NCI-H2171 (cell line): ENCODE measurements at places on chromosomes 4 and X.

- DNase-seq: no peak
These were observed 13.3 kb downstream of the NKX3-2 start for GRCh38 chr4:13530823-13531624.

GRCh38 chrX:46755671-46756070 lies 3.2 kb downstream of the SLC9A7 start:
- DNase-seq: no peak

DNA sequence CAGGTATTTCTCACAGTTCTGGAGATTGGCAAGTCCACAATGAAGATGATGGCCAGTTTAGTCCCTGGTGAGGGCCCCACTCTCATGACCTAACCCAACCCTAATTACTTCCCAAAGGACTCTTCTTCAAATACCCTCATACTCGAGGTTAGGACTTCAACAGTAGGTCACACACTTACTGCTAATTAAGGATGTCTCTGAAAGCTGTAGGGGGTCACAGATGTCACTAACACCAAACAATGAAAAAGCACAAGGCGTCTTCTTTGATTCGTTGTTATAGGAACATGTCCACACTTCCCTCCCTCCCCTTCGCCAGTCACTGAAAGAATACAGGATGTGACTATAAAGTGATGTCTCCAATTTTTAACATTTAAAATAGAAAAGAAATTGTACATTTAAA lies 309.7 kb downstream of the PACRGL start:
- DNase-seq: no peak

GRCh38 chrX:111086591-111087006 lies 9.4 kb upstream of the PAK3 start:
- no peak for DNase-seq

- no peak for DNase-seq
These were observed 40.1 kb downstream of the LDB2 start for GRCh38 chr4:16858275-16858752.

DNA sequence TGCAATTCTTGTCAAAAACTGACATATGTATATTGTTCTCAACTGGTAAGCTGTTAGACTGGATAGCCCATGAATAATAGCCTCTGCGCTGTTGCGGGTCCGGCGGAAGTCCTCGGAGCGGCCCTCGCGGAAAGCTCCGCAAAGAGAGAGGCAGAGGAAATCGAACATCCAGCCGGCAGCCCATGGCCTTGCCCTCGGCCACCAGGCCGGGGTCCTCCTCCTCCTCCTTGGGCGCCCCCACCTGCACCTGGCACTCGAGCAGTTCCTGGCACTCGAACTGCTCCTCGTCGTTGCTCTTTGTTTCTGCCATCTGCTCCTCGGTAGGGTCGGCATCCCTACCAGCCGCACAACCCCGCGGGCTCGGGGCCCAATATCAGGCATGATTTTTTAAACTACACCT lies 1176.3 kb downstream of the PCDH18 start:
- DNase-seq: no peak

DNA sequence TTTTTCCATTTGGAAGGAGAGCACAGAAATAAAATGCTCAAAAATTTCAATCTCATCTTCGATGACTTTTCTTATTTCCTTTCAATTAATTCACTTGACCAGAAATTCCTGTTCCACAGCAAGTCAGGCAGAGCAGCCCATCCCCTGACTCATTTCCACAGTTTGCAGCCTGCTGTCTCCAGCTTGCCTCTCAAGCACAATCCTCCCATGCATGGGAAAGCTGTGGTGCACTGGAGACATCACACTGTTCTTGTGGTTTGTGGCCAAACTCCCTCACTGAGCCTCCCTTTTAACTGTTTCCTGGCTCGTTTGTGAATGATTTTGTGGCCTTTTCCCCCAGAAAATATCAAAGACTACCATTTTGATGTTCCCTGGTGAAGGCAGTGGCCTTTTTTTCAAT lies 114.0 kb upstream of the ENPEP start:
- DNase-seq: no peak

GRCh38 chr4:147933779-147934178 lies 201.9 kb downstream of the ARHGAP10 start:
- no peak for DNase-seq

GRCh38 chrX:37349221-37350033 lies at the start of gene PRRG1:
Gene PRRG1 (plus strand): TSS chrX:37349364. CDS start chrX:37406250, 56,886 bp downstream.
- DNase-seq: peak; percentile 74

GRCh38 chr4:143488687-143489086 lies 24.8 kb upstream of the SMARCA5 start:
- DNase-seq: no peak

GRCh38 chr4:45621971-45622370 lies 501.9 kb downstream of the GABRG1 start:
- DNase-seq: no peak

- no peak for DNase-seq
These were observed 192.5 kb downstream of the MAML3 start for GRCh38 chr4:139961344-139961946.

DNA sequence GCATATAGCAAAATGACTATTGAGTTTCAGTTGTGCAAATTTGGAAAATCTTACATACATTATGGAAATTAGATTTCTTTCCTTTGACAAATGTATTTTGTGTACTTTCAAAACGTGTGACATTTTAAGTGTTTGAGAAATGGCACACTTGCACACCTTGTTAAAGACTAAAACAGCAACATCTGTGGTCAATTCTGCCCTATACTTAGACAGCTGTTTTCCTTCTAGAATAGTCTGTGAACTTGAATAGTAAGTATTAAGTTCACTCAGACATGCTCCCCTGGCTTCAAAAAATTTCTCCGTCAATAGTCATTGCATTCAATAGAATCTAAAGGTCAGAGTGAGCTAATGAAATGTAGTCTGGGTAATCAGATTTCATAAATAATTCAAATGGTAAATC lies 21.7 kb upstream of the TBC1D9 start:
- no peak for DNase-seq

- DNase-seq: no peak
These were observed 814 bp upstream of the RBM47 start for GRCh38 chr4:40630335-40631021.

DNA sequence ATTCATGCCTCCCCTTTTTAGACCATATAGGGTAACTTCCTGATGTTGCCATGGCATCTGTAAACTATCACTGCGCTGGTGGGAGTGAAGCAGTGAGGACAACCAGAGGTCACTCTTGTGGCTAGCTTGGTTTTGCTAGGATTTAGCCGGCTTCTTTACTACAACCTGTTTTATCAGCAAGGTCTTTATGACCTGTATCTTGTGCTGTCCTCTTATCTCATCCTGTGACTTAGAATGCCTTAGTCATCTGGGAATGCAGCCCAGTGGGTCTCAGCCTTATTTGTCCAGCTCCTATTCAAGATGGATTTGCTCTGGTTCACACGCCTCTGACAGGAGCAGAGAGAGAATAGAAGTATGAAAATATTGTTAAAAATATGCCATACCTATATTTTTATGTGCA lies 355.7 kb downstream of the ADGRL3 start:
- DNase-seq: no peak

GRCh38 chr4:142292231-142292630 lies 553.9 kb downstream of the INPP4B start:
- DNase-seq: no peak

DNA sequence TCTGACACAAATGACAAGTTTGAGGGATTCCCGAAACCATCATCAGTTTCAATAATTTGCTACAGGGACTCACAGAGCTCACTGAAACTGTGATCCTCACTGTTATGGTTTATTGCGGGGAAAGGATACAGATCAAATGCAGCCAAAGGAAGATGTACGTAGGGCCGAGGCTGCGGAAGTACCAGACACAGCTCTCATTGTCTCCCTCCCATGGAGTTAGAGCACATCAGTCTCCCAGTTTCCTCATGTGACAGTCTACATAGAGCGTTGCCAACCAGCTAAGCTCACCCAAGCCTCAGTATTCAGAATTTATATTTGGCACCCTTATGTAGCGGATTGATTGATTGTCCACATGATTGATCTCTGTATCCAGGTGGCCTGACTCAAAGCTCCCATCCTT lies 137.8 kb upstream of the TENM3 start:
- no peak for DNase-seq

DNA sequence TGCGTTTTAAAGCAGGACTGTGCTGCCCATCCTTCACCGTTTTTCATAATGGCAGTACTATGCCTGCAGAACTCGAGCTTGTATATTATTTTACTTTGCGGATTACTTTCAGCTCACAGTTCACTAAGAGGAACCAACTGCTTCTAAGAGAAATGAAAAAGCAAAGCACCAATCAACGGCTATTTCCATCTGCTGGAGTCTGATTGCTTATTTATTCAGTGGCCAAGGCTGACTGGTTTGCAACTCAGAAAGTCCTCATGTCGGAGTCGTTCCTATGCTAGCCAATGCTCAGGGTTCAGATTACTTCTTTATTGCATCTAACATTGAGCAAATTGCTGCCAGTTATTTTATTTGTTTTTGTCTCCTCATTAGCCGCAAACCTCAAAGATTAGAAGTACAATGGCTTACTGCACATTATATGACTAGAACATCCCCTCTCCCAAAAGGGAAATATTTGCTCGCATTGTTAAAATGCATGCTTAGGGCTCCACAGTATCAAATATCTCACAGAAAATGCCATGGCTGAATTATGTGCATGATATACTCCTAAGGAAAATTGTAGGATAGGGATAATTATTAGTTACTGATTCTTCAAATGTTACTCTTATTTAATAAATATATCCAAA lies 1628.2 kb upstream of the ADGRL3 start:
- DNase-seq: no peak

DNA sequence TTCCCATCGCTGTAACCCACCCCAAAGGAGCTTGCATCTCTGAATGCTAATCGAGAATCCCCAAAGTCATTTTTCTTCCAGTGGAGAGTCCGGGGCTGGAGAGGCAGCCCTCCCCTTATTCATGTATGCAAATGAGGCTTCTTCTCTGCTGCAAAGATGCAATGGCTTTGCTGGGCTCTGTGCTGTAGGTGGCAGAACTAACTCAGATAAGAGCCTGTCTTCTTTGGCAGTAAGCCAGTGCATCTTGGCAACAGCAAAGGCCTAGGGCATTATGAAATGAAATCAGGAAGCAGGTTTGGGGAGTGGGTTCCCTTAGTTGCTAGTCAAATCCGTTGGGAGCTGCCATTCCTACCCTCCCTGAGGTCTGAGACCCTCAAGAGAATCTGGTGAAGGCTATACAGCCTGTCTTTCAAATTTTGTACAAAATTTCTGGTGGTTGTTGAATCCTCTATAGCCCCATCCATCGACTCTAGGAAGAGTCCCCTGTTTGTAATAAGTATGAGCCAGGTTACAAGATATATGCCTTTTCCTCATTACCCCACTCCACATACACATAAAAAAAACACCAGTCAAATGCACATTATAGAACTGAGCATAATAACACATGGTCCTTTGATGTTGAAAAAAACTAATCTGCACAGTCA lies 290.6 kb upstream of the TAPT1 start:
- DNase-seq: no peak

GRCh38 chr4:89860971-89861370 lies 24.0 kb upstream of the SNCA start:
- DNase-seq: no peak

- DNase-seq: no peak
These were observed 69.9 kb downstream of the TRAPPC11 start for GRCh38 chr4:183729069-183729406.

DNA sequence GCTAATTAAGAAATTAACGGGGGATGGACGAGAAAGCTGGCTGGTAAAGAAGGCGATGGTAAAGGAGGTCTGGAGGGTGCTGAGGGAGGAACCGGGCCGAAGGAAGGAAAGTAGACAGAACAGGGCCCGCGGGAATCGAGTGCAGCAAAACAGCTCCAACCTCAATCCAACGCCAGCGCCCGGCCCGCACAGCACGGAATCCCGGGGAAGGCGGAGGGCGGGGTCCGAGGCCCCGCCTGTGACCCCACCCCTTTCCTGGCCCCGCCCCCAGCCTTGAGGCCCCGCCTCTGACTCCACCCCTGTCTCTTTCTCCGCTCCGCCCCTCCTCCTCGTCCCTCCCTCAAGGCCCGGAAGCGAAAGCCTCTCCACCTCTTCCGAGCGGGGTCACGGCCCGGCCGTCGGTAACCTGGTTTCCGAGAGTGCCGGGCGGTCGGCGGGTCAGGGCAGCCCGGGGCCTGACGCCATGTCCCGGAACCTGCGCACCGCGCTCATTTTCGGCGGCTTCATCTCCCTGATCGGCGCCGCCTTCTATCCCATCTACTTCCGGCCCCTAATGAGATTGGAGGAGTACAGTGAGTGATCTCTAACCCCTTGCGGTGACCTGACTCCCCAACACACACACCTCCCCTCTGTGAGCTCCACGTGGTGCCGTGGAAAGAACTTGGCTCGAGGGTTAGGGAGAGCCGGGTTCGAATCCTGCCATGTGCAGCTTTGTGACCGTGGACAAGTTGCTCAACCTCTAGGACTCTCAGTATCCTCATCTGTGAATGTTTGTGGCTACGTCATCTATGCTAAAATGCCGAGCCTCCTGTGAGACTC lies at the start of gene SMIM20:
Gene SMIM20, plus strand, starts transcription at position 370 of the 819 bp plus-strand sequence. Its CDS starts 94 bp downstream, at position 464.
- DNase-seq: peak; percentile 71
